Activated naive CD8-positive, alpha-beta T cell treated with anti-CD3 and anti-CD28 coated beads, Interleukin-2, amount 50 U/mL, for 16 hours (primary cell): ENCODE measurements at places on chromosomes 1 and 21.

- DNase-seq, result no peak
Measured at GRCh38 chr21:14686466-14687267, 140.6 kb upstream of the SAMSN1 start.

DNA sequence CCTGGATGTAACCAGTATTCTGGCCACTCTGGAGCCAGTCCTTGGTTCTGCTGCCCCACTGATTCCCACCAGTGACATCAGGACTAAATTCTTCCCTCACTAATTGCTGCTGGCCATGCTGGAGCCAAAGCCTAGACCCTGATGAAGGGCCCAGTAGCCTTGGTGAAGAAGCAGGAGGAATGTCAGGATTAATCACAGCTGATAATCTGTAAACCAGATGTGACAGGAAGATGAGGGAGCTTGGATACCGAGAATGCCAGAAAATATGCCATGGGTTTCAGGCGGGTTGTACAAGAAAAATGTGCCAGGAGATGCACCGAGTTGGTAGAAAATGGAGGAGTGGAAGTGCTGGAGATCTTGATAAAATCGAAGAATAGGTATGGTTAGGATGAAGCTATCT, 119.0 kb upstream of the PPP2R5A start:
- no peak for DNase-seq

GRCh38 chr1:84749427-84749826, 59.2 kb upstream of the SSX2IP start:
- no peak for DNase-seq

- DNase-seq, result no peak
Measured at GRCh38 chr21:33976082-33977016, 60.7 kb upstream of the ATP5PO start.

- no peak for DNase-seq
Measured at GRCh38 chr1:40257313-40257687, 736 bp upstream of the ZMPSTE24 start.

- DNase-seq, result no peak
Measured at GRCh38 chr1:37878071-37878470, 18.7 kb upstream of the MTF1 start.

DNA sequence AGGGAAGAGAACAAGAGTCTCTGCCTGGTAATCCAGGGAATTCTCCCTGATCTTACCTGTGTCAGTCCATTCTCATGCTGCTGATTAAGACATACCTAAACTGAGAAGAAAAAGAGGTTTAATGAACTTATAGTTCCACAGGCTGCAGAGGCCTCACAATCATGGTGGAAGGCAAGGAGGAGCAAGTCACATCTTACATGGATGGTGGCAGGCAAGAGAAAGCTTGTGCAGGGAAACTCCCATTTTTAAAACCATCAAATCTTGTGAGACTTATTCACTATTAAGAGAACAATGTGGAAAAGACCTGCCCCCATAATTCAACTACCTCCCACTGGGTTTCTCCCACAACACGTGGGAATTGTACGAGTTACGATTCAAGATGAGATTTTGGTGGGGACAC, 34.2 kb upstream of the LRRC8B start:
- DNase-seq, result no peak

DNA sequence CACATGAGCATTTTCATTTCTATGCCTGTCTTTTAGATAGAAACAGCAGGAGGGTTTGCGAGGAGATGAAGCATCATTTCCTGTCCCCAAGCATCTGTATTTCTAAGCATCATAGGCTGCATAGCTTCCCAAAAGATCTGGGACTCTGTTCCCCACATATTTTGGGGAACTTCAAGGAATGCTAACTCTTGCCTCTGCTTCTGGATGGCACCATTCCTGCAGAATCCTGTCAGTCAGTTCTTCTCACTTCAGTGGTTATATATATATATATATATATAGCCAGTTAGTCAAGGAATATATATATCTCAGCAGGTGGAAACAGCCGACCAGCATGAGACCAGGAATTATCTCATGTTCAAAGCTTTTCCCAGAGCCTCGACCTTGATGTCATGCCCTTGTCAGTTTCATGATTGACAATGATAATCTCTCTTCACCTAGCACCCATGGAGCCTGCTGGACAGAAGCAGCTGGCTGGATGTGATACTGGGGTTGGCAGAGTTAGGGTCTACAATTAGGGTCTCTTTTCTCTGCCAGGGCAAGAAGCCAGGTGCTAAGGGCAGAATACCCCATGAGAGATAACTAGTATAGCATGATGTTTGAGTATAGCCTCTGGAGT, 2.4 kb downstream of the PFKFB2 start:
- DNase-seq, result no peak

- DNase-seq, result no peak
Measured at GRCh38 chr1:115338457-115338820, 390 bp upstream of the NGF start.

GRCh38 chr1:89939059-89939570, 55.8 kb upstream of the ZNF326 start:
- no peak for DNase-seq

DNA sequence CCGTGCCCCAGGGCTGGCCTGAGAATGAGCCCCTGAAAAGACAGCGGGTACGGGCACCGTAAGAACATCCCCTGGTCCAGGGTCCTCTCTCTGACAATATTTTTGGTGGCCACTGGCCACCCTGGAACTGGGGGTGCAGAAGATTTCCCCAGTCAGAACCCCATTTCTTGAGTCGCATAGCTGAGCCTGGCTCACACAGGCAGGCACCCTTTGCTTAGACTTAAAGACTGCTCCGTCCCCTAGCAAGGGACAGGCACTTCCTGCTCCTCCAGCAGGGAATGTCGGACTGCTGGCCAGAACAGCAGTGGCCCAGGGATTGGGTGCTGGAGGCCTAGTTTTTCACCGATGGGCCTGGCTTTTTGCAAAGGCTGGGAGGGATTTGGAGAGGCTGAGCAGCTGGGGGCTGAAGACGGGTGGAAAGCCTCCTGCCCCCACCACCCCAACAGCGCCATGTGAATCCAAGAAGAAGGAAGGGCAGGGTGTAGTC, 4.3 kb downstream of the OLIG2 start:
- DNase-seq, result no peak

DNA sequence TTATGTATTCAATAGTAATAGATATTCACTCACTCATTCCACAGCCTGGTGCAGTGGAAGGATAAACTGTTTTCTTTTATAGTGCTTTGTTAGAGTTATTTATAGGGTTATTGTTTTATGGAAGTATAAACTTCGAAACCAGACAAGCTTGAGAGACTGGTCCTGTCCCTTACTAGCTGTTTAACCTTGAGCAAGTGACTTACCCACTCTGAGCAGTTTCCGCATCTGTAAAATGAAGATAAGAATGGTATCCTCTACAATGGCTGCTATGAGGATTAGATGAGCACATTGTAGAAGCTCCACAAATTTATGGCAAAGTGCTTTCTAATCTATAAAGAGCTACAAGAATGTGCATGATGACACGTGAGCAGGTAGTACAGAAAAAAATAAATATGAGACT, 30.8 kb upstream of the EPS15 start:
- DNase-seq, result no peak

DNA sequence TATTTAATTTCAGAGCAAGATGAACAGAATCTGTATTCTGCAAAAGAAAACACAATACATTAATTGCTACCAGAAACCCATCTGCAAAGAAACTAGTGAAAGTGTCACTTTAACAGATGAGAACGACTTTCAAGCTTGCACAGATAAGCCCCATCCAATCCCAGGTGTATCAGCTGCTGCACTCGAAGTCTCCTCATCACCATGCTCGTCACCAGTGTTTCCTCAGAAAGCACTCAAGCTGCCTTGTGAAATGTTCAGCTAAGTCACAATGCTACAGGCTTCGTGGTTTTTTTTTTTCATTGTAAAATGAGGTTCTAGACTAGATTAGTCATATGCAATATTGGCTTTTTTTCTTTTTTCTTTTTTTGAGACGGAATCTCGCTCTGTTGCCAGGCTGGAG, 3.3 kb upstream of the TOMM20 start:
- DNase-seq, result no peak

DNA sequence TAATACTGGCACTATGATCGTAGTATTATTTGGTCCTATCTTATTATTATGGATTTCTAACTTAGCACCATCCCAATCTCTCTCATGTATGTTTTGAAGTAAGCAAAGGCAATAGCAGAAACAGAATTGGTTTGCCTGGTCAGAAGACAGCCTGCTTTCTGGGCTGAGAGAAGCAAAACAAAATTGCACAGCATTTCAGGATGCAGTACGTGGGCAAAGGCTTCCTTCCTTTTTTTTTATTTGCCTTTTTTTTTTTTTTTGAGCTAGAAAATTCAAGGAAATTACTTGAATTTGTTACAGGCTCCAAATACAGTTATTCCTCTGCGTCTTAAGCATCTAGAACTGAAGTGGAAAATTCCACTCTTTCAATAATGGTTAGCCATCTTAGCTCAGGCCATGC, 8.8 kb downstream of the CDA start:
- no peak for DNase-seq

GRCh38 chr1:3983181-3983580, 83.1 kb upstream of the C1orf174 start:
- no peak for DNase-seq

- peak; percentile 41 for DNase-seq
Measured at GRCh38 chr1:9687120-9687873, 35.8 kb downstream of the PIK3CD start.

GRCh38 chr1:115829023-115829674, 11.8 kb downstream of the NHLH2 start:
- no peak for DNase-seq
